ENCODE measurements at places on chromosomes 3 and 15.

DNA sequence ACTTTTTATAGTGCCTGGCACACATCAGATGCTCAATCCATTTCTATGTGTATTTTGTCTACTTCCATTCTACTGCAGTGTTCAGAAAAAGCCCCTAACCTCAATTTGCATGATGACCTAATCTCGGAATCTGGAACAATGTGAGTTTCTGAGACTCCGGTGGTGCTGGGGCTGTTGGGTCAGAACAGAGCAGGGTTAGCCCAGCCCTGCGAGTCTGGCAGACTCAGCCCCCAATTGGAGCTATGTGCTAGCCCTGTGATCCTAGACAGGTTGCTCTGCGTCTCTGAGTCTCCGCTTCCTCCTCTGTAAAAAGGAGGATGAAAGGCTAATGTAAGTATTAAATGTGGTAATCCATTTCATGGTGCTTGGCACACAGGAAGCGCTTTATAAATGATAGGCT lies 95.0 kb upstream of the ICE2 start:
- DNase-seq: peak; percentile 62

GRCh38 chr3:138694287-138695007 lies 85.9 kb downstream of the FAIM start:
- DNase-seq: no peak

DNA sequence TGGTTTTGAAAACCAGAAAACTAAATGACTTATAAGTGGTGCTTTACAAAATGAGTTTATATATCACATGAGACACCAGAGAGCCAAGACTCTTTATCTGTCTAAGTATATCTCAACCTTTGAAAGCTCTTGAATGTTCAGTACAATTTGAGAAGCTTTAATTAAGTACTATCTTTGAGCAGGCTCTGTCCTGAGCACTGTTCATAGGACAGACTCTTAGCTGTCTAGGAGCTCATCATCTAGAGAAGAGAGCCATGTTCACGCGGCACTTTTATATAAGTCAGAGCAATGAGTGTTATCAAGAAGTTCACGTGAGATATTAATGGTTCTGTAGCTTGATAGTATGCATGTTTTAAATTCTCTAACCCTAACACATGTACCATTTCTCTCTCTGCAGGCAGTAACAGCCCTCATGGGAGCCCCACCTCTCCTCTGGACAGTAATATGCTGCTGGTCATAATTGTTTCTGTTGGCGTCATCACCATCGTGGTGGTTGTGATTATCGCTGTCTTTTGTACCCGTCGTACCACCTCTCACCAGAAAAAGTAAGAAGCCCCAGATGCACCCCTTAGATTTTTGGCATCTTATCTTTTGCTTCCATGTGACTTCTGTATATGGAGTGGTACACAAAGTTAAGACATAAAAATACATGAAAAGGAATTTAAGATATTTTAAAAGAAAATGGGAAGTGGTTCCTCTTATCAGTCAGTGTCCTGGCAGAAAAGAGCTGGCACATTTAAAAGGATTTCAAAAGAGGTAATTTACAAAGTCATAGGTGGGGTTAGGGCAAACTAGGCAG lies 86.0 kb downstream of the HCN4 start:
- DNase-seq: no peak

- DNase-seq: no peak
Observed at GRCh38 chr3:196145468-196146262, 63.8 kb upstream of the TFRC start.

DNA sequence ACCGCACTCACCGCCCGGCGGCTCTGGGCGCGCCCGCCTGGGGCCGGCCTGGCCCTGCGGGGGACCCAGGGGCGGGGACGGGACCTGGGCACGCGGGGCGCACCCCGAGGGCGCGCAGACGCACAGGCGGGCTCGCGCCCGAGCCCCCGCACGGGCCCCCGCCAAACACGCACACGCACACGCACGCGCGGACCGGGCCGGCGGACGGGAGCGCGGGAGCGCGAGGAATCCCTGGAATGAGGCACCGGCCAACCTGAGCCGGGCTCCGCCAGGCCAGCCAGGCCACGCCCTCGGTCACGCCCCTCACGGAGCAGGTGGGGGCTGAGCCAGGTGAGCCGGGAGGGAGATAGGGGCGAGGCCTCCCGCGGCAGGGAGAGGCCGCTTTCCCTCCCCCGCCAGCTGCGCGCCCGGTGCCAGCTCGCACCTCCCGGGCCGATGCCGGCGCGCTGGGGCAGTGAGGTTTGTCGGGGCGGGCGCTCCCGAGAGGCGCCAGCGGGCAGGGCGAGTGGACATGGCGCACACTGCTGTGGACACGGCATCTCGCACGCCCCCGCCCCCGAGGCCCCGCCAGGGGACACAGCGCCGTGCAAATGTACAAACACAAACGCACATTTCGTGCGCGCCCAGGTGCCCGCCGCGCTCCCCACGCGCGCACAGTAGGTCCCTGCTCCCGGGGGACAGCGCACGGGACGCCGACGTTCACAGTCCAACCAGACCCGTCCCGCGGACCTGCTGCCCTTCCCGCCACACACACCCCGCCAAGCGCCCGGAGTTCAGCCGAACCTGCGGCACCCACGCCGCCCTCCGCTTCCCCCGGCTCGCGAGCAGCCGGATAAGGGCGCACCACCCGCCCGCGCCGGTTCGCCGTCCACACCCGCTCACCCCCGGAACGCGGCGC lies 75.9 kb upstream of the VGLL4 start:
- DNase-seq: peak; percentile 57

GRCh38 chr3:169552533-169552932 lies 111.0 kb downstream of the MECOM start:
- DNase-seq: no peak

DNA sequence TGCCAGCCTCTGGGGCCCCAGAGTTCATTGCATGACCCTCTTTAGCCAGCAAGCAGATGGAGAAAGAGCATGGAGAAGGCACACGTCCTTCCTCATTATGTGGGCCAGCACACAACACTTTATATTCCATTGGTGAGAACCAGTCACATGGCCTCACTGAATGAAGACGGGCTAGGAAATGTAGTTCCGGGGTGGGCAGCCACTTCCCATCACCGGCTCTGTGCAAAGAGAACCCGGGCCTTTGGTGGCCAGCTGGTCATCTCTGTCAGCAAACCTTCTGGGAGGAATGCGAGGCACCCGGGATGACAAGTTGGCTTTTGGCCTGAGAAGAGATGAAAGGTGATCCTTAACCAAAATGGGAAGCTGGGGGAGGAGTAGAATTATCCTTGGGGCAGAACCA lies 90.2 kb upstream of the VGLL4 start:
- no peak for DNase-seq

- DNase-seq: no peak
Observed at GRCh38 chr3:111737706-111738086, 121.4 kb upstream of the PHLDB2 start.

DNA sequence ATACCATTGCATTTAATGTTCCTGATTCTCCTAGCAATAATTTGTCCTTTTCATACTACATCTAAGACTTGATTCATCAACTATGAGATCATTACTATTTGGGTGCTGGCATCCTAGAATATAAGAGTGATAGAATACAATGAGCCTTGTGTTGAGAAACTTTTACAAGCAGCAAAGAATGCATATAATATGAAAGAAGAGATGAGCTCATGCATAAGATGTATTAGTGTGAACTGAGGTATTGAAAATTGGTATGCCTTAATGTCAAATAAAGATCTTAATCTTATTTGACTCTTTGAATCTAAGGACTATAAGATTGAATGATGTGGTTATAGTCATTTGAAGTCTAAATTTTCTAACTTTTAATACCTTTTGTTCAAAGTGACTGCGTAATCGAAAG lies 220.0 kb upstream of the ARHGEF26 start:
- DNase-seq: no peak

DNA sequence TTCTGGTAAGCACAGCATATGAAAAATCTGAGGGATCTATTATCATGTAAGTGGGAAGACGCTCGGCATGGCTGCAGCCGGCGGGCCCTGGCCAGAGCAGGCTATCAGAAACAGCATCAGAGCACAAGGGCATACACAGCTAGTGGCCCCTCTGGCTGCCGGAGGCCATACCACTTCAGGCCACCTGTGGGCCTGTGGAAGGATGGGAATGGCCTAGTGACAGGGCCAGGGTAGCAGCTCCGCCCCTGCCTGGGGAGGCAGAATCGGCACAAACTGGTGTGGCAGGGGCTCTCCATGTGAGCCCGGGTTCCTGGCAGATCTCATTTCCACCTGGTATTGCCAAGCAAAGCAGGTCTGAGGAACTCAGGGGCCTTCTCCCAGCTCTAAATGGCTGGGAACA lies 46.4 kb downstream of the SH3BP5 start:
- no peak for DNase-seq

DNA sequence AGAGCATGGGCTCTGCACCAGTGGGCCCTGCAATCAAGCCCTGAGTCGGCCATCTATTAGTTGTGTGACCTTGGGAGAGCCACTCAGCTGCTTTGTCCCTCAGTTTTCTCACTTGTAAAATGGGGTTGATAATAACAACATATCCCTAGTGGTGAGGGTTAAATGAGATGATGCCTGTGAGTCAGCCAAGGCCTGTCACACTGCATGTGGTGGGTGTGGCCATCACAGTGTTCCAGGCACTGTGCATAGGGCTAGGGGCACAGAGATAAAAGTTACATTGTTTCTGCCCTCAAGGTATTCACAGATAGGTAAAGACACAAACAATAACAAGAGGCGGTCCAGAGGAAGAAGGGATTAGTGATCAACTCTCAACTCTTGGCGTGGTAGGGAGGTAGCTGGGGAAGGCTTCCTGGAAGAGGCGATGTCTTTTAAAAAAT lies 19.5 kb downstream of the SMAD6 start:
- no peak for DNase-seq

DNA sequence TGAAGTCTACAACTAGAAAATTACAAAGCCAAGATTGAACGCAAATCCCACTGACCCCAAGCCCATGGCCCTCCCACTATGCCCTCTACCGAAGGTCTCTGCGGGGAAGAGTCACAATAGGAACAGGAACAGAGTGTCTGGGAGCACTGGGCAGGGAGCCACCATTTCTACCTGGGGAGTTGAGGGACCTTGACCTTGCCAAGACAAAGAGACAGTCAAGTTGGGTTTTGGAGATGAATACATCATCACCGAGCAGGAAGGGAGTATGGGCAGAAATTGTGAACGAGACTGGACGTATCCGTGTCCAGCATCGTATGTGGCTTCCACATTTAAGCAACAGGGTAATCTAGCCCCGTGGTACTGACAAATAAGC lies 30.8 kb upstream of the BFSP2 start:
- no peak for DNase-seq

- no peak for DNase-seq
Observed at GRCh38 chr3:179454887-179455286, 3.6 kb upstream of the GNB4 start.
